ENCODE measurements at places on chromosomes 2 and 18.

- no peak for DNase-seq
These were observed 37.5 kb upstream of the NPAS2 start for GRCh38 chr2:100782380-100782878.

DNA sequence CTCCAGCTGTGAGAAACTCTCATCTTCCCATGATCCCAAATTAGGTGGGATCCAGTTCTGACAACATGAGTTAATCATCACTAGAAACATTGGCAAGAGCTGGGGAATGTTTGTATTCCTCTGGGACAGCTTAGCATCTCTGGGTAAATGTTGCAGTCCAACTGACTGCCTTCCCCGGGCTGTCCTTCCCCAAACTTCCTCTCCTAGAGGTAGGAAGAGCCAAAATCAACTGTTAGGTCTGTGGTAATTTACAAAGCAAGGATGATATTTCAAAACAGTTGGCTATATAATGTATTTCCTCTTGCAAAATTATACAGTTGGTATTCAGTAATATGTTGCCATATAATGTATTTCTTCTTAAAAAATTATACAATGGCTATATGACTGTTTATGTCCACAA lies 148.5 kb downstream of the MGAT5 start:
- peak; percentile 81 for DNase-seq

GRCh38 chr18:74928194-74928968 lies 280.6 kb downstream of the PTGR3 start:
- DNase-seq, result no peak

DNA sequence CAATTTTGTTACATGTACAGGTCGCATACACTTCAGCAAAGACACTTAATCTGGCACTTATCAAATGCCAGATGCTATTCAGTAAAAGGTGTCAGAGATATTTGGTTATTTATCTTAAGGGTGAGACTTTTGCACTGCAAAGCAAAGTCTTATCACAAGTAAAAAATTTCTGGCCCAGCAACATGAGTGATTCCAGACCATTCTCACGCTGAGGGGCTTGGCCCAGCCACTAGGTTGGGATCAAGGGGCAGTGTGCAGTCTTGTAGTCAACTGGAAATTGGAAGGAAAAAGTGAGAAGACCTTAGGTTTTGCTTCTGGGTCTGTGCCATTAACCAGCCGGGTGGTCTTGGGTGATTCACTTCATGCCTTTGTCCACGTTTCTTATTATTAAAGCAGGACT lies 181.6 kb downstream of the RNF144A start:
- no peak for DNase-seq

GRCh38 chr18:50268022-50268747 lies 1.9 kb upstream of the CFAP53 start:
- peak; percentile 71 for DNase-seq

DNA sequence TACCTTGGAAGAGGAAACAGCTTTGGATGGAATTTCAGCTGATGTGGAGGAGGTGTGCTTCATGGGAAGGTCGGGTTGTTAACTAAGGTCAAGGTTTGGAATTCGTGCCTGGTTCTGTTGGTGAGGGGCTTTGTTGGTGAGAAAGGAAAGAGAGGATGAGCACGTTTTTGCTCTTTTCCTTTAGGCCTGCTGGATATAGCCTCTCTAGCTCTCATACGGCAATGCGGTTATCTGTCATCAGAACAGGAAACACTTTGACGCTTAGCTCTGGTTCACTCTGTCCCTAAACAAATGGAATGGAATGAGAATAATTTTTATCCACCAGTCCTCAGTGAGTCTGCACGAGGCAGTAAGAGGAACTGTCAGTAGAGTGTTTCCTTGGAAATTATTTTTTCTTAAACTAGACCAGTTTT lies 169.7 kb upstream of the NOSTRIN start:
- peak; percentile 51 for DNase-seq

- no peak for DNase-seq
These were observed 49.2 kb upstream of the GPR155 start for GRCh38 chr2:174535757-174536703.

GRCh38 chr18:48553236-48553635 lies 14.4 kb downstream of the CTIF start:
- DNase-seq, result no peak

- no peak for DNase-seq
These were observed 60.1 kb upstream of the LAPTM4A start for GRCh38 chr2:20111311-20112131.

DNA sequence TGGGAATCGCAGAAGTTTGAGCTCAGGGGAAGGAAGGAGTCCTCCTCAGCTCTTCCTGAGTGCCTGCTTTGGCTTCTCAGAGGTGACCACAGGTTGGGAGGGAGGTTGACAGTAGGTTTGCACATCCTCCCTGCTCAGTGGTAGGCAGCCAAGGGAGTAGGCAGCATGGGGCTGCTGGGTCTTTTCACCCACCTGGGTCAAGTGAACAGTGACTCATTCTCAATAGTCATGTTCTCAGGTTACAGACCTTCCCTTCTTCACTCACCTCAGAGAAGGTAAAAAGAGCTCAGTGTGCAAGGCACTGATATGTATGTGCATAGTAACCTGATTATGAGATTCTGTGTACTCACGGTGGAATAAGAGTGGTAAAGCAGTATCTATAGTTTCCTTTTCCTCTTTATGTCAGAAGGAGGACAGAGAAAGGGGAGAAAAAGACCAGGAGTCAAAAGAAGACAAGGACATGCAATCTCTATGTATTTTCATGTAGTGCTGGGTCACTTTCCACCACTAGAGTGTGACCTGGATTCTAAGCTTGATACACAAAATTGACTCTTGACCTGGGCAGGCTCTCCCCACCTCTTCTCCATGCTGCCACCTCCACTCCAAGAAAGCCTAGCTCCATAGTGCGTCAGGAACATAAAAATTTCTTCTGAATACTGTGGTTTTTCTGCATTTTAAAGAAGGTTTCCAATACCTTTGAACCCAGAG lies 36.5 kb upstream of the ASNSD1 start:
- no peak for DNase-seq

DNA sequence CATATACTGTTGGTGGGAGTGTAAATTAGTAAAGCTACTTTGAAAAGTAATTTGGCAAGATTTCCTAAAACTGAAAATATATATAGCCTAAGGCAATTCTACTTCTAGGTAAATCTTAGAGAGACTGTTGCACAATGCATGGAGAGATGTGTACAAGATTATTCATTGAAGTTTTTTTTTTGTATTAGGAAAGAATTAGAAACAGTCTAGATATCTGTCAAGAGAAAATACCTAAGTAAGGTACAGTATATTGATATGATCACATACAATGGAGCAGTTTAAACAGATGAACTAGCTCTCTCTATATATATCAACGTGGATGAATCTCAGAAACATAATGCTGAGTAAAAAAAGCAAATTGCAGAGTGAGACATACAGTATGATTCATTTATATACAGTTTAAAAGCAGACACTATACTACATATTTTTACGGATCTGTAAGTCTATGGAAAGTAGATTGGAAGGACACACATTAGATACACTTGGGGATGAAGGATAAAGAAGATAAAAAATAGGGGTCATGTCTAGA lies 59.3 kb upstream of the ACVR1 start:
- no peak for DNase-seq

GRCh38 chr2:9982891-9983290 lies 31.4 kb downstream of the GRHL1 start:
- no peak for DNase-seq

GRCh38 chr2:128593518-128593878 lies 274.8 kb upstream of the HS6ST1 start:
- DNase-seq, result no peak

- peak; percentile 35 for DNase-seq
These were observed 41.5 kb upstream of the RPE start for GRCh38 chr2:209960676-209961630.

DNA sequence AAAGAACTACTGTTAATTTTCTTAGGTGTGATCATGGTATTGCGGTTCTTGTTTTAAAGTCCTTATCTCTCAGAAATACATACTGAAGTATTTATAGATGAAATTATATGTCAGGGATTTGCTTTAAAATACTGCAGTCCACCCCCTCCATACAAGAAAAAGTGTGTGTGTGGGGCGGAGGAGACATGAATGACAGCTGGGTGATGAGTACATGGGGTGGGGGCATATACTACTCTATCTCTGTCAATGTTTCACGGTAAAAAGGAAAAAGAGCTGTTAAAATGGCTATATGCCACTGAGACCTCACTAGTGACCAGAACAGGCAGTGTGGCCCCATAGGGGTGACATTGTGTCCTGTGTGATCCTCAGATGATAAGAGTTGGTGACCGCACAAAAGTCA lies 54.1 kb downstream of the SPRED2 start:
- no peak for DNase-seq

DNA sequence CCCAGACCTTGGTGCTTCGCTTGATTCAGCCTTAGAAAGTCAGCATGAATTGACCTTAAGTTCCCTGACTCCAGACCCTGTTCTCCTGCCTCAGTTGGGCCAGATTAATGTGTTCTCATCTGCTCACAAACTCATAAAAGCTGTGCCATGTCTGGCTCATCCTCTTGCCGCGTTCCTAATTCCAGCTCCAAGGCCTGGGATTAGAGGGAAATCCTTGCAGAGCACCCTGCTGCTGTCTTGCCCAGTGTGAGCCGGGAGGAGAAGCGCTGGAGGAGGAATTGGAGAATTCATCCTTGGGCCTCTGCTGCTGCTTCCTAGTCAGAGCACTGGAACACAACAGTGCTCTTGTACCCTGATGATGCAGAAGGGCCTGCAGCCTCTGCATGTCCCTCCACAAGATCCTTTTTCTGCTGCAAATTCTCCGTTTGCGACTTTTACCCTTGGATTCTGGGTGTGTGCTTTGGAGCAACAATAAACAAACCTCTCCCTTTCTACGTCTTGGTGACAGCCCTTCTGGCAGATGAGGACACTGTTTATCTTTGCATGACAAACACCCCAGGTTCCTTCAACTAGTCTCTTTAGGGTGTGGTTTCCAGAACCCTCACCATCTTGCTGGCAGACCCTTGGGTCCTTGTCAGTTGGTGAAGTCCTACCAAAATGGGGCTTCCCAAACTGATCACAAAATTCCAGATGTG lies 46.9 kb upstream of the CNGA3 start:
- DNase-seq, result no peak

DNA sequence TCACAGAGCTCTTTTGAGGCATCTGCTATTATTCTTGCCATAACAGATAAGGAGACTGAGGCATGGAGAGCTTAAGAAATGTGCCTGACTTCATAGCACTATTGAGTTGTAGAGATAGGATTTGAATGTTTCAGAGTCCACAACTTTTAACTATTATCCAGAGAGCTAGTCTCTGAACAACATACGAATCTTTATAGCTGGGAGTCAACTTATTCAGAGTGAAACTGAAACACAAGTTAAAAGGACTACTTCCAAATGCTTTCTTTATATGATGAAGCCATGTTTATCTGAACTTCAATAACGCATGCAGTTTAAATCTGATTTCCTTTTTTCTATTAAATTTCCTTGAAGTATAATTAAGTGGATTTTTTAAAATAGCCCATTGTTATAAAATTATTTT lies 268.8 kb downstream of the IKZF2 start:
- no peak for DNase-seq

- DNase-seq, result no peak
These were observed 10.6 kb downstream of the CUL3 start for GRCh38 chr2:224574423-224575084.

GRCh38 chr2:86661333-86661732 lies 37.7 kb upstream of the RNF103 start:
- no peak for DNase-seq

Data from AG08395 (cell line).